ENCODE measurements at places on chromosomes 12 and 14.

- no peak for DNase-seq
Observed at GRCh38 chr12:132190012-132190755, 45.9 kb downstream of the NOC4L start.

DNA sequence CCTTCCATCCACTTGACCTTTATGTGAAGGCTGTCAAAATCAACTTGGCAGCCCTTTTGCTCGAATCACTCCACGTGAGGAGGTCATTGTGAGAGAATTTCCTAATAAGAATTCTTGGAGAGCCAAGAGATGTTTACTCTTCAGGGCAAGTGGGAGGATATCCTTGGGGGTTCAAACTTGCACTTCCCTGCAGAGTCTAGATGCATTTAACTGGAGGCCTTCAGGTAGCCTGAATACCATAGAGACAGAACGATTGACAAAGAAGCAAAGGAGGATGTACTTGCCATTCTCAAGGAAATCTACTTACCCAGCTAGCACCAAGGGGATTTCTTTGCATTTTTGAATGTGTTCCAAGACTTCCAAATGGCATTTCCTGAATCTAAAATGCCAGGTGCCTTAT, 1702.6 kb upstream of the FLRT2 start:
- DNase-seq: no peak

DNA sequence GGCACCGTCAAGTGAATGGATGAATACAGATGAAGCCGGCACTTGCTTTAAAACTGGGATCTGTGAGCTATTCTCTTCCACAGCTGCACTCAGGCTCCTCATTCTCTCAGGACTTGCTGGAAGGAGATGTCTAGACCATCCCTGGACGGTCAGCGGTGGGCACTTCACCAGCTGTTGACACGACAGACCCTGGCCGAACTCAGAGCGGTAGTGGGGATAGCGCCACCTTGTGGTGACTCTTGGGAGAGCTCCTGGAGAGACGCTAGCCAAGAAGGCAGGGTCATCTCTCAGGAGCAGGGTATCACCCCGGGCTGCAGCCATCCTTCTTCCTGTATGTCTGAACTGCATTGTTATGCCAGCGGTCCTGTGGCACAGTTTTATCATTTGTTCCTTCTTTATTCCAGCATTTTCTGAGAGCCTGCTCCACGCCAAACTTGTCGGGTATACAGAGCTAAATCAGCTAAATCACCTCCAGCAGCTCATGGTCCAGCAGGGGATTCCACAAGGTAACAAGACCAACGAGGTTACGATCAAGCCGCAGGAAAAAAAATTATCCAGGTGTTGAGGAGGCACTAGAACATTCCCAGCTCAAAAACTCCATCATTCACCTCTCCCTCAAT, 10.0 kb downstream of the WNT1 start:
- DNase-seq: no peak

DNA sequence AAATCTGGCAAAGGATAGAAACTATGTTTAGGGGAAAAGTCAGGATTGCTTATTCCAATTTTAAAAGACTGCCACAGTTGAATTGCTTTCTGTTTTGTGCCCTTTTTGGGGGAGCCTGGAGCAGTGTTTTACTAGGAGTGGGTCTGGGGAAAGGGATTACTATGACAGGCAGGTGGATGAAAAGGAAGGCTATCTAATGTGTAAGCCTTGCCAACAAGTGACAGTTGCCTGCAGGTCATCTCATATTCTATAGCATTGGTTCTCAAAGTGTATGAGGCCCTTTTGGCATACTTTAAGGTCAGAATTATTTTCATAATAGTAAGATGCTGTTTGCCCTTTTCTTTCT, 4.1 kb downstream of the EID3 start:
- DNase-seq: no peak

DNA sequence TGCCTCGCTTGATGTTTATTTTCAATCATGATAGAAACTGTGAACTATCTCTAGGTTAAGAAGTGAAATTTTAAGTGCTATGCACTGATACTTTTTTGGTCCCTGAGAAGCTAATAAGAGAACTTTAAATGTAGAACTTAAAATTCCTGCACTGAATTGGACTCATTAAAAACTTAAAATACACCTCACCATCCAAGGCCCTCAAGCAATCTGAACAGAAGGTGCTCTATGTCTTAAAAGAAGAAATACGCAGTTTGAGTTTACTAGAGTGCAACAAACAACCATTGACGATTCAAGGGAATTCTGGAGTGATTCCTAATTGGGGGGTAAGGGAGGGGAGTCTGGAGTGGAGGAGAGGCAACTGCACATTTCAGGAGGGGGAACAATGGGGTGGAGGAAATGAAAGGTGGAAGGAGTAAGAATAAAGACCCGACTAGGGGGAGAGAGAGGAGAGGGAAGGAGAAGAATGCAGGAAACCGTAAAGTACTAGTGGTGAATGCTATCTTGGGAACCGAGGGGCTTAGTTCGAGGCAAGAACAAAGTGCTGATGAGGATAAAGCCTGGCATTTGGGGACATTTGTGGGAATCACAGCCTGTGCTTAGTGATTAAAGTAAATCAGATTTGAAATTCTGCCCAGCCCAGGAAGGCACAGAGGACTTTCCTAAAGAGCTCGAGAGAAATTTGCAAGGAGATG, 389.7 kb downstream of the AACS start:
- DNase-seq: no peak

DNA sequence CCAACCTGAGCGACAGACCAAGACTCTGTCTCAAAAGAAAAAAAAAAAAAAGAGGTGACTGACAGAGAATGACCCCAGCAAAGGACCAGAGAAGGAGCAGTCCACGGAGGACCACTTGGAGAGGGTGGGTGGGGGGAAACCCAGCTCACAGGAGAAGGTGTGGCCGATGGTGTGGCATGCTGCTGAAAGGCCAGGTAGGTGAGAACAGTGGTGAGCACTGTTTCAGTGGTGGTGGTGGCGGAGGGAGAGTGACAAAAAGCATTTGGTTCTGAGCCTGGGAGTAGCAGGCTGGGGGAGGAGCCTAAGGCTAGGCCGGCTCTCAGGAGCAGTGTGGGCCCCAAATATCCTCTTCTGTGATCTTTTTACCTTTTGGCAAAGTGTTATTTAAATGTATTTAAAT, 63.8 kb downstream of the IRF2BPL start:
- DNase-seq: no peak

- DNase-seq: no peak
Observed at GRCh38 chr14:23089498-23090253, 5.3 kb downstream of the ACIN1 start.

DNA sequence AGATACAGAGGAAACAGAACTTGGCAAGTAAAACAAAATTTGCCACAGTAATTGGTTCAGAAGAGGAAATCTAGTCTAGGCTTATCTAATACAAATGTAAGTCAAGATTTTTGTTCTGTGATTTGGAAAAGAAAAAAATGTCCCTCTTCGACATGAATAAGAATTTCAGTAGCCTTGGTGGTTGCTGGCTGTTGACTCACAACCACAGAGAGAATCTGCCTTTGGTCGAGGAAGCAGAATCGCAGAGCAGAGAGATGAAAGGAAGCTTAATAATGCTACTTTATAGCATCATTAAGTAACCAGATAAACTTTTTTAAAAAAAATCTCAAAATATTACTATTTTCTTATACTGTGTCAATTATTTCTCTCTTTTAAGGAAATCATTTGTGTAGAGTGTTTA, 1096.6 kb downstream of the FLRT2 start:
- DNase-seq: no peak

- no peak for DNase-seq
Observed at GRCh38 chr14:99667821-99668220, 16.3 kb upstream of the CYP46A1 start.

DNA sequence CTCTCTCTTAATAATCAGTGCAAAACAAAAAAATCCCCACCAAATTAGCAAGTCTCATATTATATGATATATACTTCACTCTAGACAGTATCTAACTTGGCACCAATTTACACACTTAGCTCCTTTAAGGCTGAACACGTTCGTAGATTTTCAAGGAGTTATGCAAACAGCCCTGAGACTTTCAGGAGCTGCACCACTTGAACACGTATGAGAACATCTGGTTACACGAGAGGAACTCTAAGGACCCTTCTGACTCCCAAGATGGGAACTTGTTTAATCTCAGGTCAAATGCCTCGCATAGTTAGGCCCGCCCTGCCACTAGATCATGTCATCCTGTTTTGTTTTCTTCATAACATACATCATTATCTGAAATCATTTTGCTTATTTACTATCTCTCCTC, 10.0 kb downstream of the SPRING1 start:
- DNase-seq: no peak

- peak; percentile 19 for DNase-seq
Observed at GRCh38 chr14:98953551-98954348, 318.2 kb downstream of the BCL11B start.

DNA sequence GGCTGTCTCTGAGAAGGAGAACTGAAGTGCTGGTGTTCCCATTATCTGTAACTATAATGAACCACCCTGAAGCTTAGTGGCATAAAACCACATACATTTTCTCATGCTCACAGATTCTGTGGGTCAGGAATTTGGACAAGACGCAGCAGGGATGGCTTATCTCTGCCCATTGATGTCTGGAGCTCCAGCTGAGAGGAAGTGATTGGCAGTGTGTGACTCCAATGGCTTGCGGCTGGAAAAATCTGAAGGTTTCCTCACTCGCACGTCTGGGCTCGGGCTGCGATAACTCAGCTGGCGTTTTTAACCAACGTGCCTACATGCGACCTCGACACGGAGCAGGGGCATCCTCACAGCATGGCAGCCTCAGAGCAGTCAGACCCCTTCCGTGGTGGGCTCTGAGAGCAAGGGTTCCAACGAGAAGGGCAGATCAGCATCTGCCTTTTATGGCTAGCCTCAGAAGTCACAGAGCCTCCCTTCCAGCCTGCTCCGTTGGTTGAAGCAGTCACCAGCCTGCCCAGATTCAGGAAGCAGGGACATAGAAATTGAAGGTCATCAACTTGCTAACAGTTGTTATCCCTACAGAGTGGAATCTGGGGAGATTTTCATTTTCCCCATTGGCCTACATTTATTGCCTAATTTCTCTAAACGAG, 143.3 kb upstream of the BCL2L14 start:
- no peak for DNase-seq

DNA sequence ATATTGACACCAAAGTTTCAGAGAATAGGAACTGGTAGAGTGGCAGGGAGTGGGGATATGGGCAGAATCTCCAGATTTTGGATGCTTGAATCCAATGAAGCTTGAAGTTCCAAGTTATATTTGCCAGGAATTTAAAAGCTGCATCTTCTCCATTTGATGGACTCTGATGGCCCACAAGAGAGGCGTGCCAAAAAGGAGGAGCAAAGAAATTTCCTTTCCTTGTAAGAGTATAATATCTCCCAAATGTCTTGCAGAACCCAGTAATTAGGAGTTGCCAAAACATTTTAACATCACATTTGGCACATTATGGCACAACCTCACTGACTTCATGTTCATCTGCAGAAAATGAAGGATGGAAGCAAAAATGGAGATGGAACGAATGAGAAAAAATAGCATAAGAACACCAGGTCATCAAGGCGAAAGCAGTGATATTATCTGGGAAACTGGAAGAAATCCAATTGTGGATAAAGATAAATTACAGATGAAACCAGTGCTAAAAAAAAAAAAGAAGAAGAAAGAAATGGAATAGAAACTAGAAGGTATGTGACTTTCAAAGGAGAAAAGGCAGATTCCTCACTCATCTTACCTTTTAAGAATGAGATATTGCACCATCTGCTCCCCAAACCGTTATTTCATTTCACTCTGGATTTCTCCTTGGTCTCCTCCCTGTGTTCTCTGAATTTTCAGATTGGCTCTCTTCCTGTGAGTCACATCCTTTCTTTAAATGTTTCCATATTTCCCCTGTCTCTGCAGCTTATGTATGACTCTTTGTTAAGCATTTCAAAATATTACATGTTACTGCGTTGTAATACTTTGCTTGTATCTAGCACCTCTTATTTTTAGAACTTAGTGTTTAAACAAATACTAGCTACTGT, 13.5 kb upstream of the FLRT2 start:
- peak; percentile 86 for DNase-seq

- peak; percentile 21 for DNase-seq
Observed at GRCh38 chr14:95495538-95496025, 20.9 kb downstream of the SYNE3 start.

- DNase-seq: peak; percentile 55
Observed at GRCh38 chr12:49331380-49332222, 5.4 kb downstream of the C1QL4 start.

GRCh38 chr14:79861111-79861510, 350.2 kb downstream of the DIO2 start:
- peak; percentile 2 for DNase-seq

- DNase-seq: no peak
Observed at GRCh38 chr12:132836795-132837331, 8.2 kb upstream of the GOLGA3 start.

DNA sequence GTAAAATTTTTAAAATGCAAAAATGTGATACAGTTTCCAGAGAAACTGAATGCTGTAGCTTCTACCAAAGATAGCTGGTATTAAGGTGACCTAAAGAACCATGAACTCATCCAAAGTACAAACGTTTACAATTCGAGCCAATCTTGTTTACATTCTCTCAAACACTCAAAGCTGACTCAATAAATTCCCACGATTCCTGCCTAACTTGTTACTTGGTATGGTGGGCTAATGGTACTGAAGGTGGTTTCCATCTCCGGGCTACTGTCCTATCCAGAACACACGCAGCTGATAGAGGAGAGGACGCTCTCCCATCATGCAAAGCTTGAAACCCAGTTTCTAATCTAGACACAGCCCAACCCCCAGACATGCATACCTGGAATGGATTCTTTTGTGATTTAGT, 31.5 kb downstream of the RAD9B start:
- no peak for DNase-seq

Data from HT1080 (cell line).